IMR-90 (cell line): ENCODE measurements at places on chromosomes 6 and 20. TPM values are rescaled to one million over a fixed set of nuclear protein-coding genes. Genes with fewer than 3 reads are reported as not detected.

The NECAB3 gene
- total RNA-seq: 8.6 and 10.0 TPM in 2 replicates

- H3K27me3 ChIP-seq: no peaks in the 10 kb centered on the region
- peak; percentile 74 for DNase-seq
- no peak overlapping the region for H3K27ac ChIP-seq
- H3K4me1 ChIP-seq: no peaks in the 10 kb centered on the region
- no peaks in the 10 kb centered on the region for H3K36me3 ChIP-seq
Observed at GRCh38 chr6:25556516-25556915, 95.5 kb upstream of the SCGN start.

- H3K4me1 ChIP-seq: no peaks in the 10 kb centered on the region
- no peak overlapping the region for H3K4me3 ChIP-seq
- no peaks in the 10 kb centered on the region for H3K36me3 ChIP-seq
- no peaks in the 10 kb centered on the region for H3K27me3 ChIP-seq
- H3K27ac ChIP-seq: no peak overlapping the region
Observed at GRCh38 chr20:54335299-54335698, 127.4 kb downstream of the PFDN4 start.

GRCh38 chr6:50973464-50973863, 154.8 kb downstream of the TFAP2B start:
- H3K4me1 ChIP-seq: no peaks in the 10 kb centered on the region
- DNase-seq: no peak
- no peak overlapping the region for H3K27ac ChIP-seq
- no peak overlapping the region for H3K4me3 ChIP-seq
- no peaks in the 10 kb centered on the region for H3K36me3 ChIP-seq

The EFCAB8 gene
- not detected in 2 replicates for total RNA-seq

- no peaks in the 10 kb centered on the region for H3K36me3 ChIP-seq
- peaks cover 6% of the 10 kb centered on the region; the same call in 1 of the 2 replicates for H3K4me1 ChIP-seq
- H3K4me3 ChIP-seq: no peak overlapping the region
- no peak overlapping the region for H3K27ac ChIP-seq
- DNase-seq: peak; percentile 39
Observed at GRCh38 chr6:155483858-155484257, 28.2 kb upstream of the NOX3 start.

The C6orf15 gene
- not detected in 2 replicates for total RNA-seq

The AKAP7 gene
- 0.54 and 3.3 TPM in 2 replicates for total RNA-seq

DNA sequence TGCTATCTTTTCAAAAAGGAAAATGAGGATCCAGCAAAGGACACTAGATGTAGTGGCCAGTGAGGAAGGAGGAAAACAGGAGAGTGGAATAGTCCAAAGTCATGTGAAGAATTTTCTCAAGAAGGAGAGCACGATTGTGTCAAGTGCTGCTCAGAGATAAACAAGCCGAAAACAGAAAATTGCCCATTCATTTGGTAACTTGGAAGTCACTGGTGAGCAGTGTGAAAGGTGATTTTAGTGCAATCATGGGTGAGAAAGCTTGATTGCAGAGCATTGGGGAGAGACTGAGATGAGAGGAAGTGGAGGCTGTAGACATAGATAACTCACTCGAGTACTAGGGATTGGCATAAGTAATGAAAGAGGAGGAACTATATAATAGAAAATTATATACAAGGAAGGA, 26.0 kb upstream of the PRDM1 start:
- no peaks in the 10 kb centered on the region for H3K36me3 ChIP-seq
- no peak for DNase-seq
- H3K27ac ChIP-seq: no peak overlapping the region

The SLC17A1 gene
- total RNA-seq: not detected in 2 replicates

DNA sequence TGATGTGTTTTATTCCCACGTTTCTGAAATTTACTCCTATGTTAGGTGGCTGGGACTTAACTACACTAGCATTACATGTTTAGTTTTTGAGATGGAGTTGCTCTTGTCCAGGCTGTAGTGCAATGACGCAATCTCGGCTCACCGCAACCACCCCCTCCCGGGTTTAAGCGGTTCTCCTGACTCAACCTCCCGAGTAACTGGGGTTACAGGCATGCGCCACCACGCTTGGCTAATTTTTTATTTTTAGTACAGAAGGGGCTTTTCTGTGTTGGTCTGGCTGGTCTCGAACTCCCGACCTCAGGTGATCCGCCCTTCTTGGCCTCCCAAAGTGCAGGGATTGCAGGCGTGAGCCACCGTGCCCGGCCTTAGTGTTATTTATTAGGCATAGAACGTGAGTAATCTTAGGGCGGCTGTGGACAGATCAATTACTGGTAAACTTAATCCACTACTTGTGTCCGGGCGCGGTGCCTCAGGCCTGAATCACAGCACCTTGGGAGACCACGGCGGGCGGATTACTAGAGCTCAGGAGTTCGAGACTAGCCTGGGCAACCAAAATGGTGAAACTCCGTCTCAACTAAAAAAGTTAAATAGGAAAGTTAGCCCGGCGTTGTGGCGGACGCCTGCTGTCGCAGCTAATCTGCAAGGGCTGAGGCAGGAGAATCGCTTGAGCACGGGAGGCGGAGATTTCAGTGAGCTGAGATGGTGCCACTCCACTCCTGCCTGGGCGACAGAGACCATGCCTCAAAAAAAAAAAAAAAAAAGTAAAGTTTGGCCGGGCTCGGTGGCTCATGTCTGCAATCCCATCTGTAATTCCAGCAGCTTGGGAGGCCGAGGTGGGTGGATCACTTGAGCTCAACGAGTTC, 123.7 kb upstream of the BTN3A2 start:
- DNase-seq: peak; percentile 87
- H3K27ac ChIP-seq: peak overlapping the region; percentile 89
- peak overlapping the region; percentile 53 for H3K4me3 ChIP-seq
- no peaks in the 10 kb centered on the region for H3K4me1 ChIP-seq
- no peaks in the 10 kb centered on the region for H3K27me3 ChIP-seq

The MEA1 gene
- 116 and 119 TPM in 2 replicates for total RNA-seq

DNA sequence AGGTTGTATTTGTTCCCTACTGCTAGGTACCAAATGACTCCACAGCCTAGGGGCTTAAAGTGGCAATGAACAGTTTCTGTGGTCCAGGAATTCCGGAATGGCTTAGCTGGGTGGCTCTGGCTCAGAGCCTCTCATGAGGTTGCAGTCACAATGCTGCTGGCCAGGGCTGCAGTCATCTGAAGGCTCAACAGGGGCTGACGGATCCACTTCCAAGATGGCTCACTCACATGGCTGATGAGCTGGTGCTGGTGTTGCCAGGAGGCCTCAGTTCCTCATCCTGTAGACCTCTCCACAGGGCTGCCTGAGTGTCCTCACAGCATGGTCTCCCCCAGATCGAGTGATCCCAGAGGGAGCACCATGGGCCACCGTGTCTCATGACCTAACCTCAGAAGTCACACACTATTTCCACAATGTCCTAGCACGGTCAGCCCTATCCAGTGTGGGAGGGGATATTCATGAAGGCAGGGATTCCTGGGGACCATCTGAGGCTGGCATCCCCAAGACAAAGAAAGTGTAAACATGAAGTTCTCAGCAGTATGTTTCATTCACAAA, 19.0 kb upstream of the BPI start:
- no peak overlapping the region for H3K4me3 ChIP-seq
- H3K27ac ChIP-seq: no peak overlapping the region
- DNase-seq: no peak
- H3K27me3 ChIP-seq: no peaks in the 10 kb centered on the region

DNA sequence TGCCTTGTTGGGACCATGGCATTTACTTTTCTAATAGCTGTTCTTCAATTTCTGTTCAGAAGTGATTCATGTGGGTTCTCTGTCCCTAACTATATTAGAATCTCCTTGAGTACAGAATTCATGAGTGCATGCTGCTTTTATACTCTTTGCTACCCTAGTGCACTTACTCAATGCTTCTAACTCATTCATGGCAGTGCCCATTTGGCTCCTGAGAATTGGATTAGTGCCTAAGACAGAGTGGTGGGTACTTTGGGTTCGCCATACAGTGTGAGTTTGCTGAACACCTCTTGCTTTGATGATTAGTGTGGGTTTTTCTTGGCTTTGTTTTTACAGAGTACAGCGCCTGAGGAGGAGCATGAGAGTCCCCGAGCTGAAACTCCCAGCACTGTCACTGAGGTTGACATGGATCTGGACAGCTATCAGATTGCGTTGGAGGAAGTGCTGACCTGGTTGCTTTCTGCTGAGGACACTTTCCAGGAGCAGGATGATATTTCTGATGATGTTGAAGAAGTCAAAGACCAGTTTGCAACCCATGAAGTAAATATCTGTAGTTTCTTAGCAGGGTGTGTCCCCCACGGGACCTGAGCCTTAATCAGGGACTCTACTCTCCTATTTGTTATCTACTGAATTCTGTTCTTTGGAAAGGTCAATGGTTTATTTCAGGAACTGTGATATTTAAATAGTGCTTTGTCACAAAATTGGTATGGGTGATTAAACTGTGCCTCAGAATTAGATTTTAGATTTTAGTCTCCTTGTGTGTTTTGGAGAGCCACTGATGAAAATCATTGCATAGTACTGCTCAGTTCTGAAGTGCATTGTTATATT, 150.7 kb downstream of the UTRN start:
- peaks cover 4% of the 10 kb centered on the region for H3K4me1 ChIP-seq
- H3K27ac ChIP-seq: no peak overlapping the region
- no peak for DNase-seq
- H3K4me3 ChIP-seq: no peak overlapping the region

DNA sequence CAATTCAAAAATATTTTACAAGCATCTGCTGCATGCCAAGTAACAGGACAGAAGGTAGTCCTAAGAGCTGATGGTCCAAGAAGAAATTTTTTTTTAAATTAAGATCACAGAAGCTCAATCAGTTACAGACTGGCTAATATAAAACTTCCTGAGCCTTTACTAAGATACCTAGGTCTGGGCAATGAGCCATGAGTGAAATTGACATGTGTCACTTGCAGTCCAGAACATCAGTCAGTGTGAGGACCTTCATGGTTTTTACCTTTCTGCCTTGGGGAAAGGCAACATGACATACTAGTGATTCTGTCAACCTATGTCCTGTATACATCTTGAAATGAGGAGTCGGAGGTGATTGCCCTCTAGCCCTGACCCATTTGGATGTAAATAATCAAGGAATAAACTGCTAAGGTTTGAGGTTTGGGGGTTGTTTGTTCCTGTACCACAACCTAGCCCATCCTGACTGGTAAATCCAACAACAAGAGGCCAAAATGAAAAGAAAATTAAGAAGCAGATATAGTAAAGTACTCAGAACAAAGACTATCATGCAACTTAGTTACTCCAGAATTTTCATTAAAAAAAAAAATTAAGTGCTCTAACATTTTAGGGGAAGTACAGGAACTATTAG, 70.0 kb downstream of the CNKSR3 start:
- no peaks in the 10 kb centered on the region for H3K27me3 ChIP-seq
- H3K4me3 ChIP-seq: no peak overlapping the region
- DNase-seq: no peak
- H3K27ac ChIP-seq: no peak overlapping the region
- H3K36me3 ChIP-seq: peaks cover 15% of the 10 kb centered on the region

The GGTLC1 gene
- total RNA-seq: not detected in 2 replicates

- peak; percentile 92 for DNase-seq
- peaks cover 22% of the 10 kb centered on the region for H3K4me1 ChIP-seq
- H3K27ac ChIP-seq: peak overlapping the region; percentile 70
- H3K4me3 ChIP-seq: peak overlapping the region; percentile 20; the same call in 1 of the 2 replicates
- no peaks in the 10 kb centered on the region for H3K27me3 ChIP-seq
Observed at GRCh38 chr6:22147921-22148776, 148.7 kb downstream of the PRL start.

The SIGLEC1 gene
- not detected in 2 replicates for total RNA-seq

The POPDC3 gene
- 25.8 and 29.4 TPM in 2 replicates for total RNA-seq

GRCh38 chr6:71730284-71730683, 156.1 kb upstream of the RIMS1 start:
- H3K36me3 ChIP-seq: no peaks in the 10 kb centered on the region
- H3K27ac ChIP-seq: no peak overlapping the region
- no peak for DNase-seq
- H3K27me3 ChIP-seq: no peaks in the 10 kb centered on the region; the same call in 1 of the 2 replicates
- H3K4me3 ChIP-seq: no peak overlapping the region
